ENCODE measurements at places on chromosomes 11 and 22.

DNA sequence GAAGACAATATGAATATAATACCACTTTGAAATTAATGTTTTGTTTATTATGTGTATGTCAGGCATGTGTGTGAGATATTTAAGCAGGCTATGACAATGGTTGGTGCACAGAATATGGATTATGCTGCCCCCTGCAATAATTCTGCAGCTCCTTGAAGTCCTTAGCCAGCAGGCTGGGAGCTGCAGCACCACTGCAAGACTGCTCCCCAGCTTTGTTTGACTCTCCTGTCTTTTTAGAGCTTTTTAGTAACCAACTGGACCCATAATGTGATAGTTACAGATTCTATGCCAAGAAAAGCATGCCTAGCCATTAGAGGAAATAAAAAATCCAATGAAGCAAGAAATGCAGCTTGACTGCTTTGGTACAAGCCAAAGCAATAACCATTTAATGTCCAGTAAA is 535.1 kb downstream of the TMEM135 start:
- H3K36me3 ChIP-seq = no peaks in the 10 kb centered on the region
- no peak overlapping the region for H3K27ac ChIP-seq
- no peaks in the 10 kb centered on the region for H3K27me3 ChIP-seq
- H3K4me1 ChIP-seq = no peaks in the 10 kb centered on the region
- no peak for DNase-seq

GRCh38 chr11:120063686-120064340 is 74.1 kb downstream of the TRIM29 start:
- H3K4me3 ChIP-seq = no peak overlapping the region
- no peaks in the 10 kb centered on the region for H3K27me3 ChIP-seq
- no peak overlapping the region for H3K27ac ChIP-seq
- H3K4me1 ChIP-seq = no peaks in the 10 kb centered on the region
- no peaks in the 10 kb centered on the region for H3K36me3 ChIP-seq

DNA sequence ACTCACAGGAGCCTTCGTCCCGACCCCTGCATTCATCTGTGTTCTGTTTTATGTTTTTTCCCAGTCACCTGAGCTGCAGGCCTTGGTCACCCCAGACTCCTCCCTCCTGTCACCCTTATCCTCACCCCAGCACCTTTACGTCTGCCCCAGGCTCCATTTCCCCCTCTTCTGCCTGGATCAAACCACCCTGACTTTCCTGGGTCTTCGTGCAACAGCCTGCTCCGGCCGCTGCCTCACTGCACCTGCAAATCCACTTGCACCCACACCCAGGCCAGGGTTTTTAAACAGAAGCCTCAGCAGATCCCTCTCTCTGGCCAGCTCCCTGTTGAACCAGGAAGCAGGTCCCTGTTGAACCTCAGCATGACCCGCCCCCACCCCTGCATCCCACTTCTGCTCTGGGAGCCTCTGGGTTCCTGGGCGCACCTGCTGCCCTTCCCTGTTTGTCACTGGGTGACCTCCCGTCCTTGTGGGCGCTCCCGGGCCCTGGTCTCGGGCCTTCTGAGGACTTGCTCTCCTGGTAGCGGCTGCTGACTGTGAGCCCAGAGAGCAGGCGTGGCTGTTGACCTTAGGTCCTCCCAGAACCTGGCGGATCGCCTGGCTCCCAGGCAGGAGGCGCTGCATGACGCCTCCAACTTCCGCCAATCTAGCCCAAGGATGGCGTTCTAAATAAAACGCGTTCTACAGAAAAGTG is 12.8 kb downstream of the MAPK8IP2 start:
- H3K4me1 ChIP-seq = 0 out of 2 replicates have a peak, but pooled peaks cover 3% of the 10 kb centered on the region
- DNase-seq = no peak
- H3K27me3 ChIP-seq = no peaks in the 10 kb centered on the region
- no peak overlapping the region for H3K4me3 ChIP-seq
- H3K36me3 ChIP-seq = no peaks in the 10 kb centered on the region

DNA sequence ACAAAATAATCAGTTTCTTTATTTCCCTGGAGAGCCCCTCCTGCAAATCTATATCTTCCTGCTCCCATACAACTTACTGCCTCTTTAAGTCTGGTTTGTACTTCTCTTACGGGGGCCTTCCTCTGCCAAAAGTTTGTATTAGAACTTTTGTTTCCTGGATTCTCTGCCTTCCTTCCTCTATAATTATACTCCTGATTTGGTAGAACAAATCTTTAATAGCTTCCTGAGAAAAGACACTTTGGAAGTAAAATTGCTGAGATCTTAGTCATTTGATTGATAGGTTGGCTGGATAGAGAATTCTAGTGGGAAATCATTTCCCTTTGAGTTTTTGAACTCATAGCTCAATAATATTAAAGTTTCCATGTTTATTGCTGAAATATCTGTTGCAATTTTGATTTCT is 499.2 kb downstream of the RAB38 start:
- DNase-seq = no peak
- no peak overlapping the region for H3K4me3 ChIP-seq
- no peak overlapping the region for H3K27ac ChIP-seq
- H3K36me3 ChIP-seq = no peaks in the 10 kb centered on the region
- H3K4me1 ChIP-seq = no peaks in the 10 kb centered on the region

- no peak overlapping the region for H3K27ac ChIP-seq
- H3K4me3 ChIP-seq = no peak overlapping the region
- no peaks in the 10 kb centered on the region for H3K4me1 ChIP-seq
- no peak for DNase-seq
- no peaks in the 10 kb centered on the region for H3K27me3 ChIP-seq
These were observed 394.4 kb downstream of the OPCML start for GRCh38 chr11:133137939-133138338.

GRCh38 chr11:3745161-3745560 is 52.2 kb downstream of the NUP98 start:
- no peaks in the 10 kb centered on the region for H3K27me3 ChIP-seq
- no peak overlapping the region for H3K27ac ChIP-seq
- H3K4me1 ChIP-seq = no peaks in the 10 kb centered on the region
- peaks cover 2% of the 10 kb centered on the region for H3K36me3 ChIP-seq

Measured in iPS DF 6.9 (cell line).